Stimulated activated CD8-positive, alpha-beta memory T cell treated with anti-CD3 and anti-CD28 coated beads, Interleukin-7, amount 100 ng/mL, for 1 hour (primary cell): ENCODE measurements at places on chromosomes 16 and 17.
A peak's percentile ranks its signal among the peaks of the same experiment; 100 is the strongest.

DNA sequence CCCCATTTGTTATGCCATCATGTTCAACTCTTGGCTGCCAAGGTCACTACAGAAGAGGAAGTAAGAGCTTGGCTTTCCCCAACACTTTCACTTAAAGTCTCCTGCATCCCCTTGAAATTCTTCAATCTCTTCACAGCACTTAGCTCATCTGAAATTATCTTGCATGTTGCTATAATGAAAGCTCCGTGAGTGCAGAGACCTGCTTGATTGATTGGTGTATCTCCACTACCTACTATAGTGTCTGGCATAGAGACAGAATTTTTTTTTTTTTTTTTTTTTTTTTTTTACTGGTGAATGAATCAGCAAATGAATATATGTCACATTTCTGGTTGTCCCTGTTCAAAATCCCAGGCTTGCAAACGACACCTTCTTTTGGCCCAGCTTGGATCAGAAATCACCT, 1.9 kb upstream of the SDR42E1 start:
- DNase-seq = no peak

DNA sequence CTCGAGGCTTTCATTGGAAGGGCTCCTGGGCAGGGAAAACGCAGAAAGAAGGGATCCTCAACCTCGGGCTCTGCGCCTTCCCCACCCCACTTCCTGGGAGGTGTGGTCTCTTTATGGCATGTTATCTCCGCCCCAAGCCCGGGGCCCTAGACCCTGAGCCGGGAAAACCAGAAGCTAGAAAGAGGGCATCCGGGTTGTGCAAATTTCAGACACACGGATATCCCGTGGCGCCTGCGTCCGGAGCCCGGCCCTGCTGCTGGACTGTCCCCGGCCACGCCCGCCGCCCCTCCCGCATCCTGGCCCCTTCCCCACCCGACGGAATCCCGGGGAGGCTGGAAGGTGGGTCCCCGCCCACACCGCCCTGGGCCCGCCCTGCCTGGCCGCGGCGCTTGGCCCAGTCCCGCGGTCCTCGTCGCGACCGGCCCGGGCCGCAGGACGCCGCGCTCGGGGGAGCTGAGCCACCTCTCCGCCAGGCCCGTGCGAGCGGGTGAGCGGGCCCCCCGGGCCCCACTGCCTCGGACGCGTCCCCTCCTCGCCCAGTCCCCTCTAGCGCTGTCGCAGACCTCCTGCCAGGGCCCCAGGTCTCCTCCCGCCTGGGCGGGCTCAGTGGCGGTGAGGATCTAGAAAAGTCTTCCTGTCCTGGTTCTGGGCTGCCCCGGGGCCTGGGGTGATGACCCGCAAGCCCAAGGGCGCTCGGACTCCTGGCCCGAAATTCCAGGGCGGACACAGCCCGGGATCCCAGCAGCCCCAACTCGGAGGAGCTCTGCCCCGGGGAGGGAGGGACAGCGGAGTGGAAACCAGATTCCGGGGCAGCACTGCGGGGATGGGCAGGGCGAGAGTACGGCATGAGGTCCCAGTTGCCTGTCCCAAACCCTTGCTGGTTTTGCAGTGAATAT, at the start of gene SLC16A5:
TSS of gene SLC16A5 (plus strand) at position 397 of the 896 bp plus-strand sequence. CDS start 5,683 bp downstream, outside the sequence.
- DNase-seq = no peak

DNA sequence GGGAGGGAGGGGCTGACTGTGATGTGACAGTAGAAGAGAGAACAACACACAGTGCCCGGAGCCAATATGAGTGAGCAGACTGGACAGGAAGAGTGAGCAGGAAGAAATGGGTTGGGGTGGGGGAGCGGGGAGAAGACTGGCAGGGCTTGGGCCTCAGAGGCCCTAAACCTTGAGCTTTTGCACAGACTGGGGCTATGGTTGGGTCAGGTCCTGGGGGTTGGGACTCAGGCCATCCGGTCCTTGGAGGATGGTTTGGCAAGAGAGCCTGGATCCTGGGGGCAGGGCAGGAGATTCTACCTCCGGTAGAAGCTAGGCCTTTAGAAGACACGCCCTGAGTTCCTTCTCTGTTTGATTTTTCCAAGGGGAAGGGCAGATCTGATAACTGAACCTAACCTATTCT, 1.1 kb downstream of the CAMTA2 start:
- DNase-seq = no peak

DNA sequence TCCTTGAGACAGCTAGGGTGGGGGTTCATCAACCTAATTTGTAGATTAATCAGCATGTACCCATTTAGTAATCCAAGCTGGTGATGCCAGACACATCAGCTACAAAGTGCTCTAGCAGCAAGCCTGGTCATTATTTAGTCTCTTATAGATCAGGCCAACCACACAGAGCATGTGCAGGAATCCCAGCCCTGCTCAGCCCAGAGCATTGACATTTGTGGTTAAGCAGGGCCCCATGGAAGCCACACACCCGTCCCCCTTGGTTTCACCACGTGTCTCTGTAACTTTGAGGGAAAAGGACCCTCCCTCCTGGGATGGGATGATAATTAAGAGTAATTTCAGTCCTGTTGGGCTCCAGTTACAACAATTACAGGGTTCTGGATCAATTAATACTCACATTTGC, 268.8 kb upstream of the RPL38 start:
- DNase-seq = no peak

GRCh38 chr17:27817731-27818130, 17.4 kb upstream of the NOS2 start:
- no peak for DNase-seq

GRCh38 chr17:5000237-5000639, 2.5 kb downstream of the KIF1C start:
- no peak for DNase-seq

- DNase-seq = no peak
Observed at GRCh38 chr17:601926-602303, 112.7 kb downstream of the VPS53 start.

GRCh38 chr16:61792194-61792909, 243.9 kb downstream of the CDH8 start:
- no peak for DNase-seq

- DNase-seq = no peak
Observed at GRCh38 chr17:79678736-79679255, 51.9 kb upstream of the ENPP7 start.

DNA sequence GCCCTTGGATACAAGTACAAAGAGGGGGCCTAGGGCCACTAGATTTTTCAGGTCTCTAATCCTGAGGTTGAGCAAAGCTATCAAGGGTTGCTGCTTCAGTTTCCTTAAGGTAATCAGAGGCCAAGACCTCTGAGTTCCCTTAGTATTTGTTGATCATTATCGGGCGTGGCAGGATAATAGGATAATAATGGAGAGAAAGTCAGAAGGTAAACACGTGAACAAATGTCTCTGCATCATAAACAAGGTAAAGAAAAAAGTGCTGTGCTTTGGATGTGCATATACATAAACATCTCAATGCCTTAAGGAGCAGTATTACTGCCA, 41.5 kb upstream of the YPEL2 start:
- DNase-seq = no peak

GRCh38 chr17:4599505-4600281, 15.4 kb downstream of the SMTNL2 start:
- no peak for DNase-seq

DNA sequence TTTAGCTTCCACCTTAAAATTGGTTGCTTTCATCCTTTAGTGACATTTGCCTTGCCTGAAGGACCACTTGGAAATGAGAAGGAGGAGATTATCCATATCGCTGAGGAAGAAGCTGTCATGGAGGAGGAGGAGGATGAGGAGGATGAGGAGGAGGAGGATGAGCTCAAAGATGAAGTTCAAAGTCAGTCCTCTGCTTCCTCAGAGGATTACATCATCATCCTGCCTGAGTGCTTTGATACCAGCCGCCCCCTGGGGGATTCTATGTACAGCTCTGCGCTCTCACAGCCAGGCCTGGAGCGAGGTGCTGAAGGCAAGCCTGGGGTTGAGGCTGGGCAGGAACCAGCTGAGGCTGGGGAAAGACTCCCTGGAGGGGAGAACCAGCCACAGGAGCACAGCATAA, 11.5 kb upstream of the TMEM106A start:
- no peak for DNase-seq

GRCh38 chr17:77451245-77451893, 310.6 kb downstream of the SEC14L1 start:
- DNase-seq = peak; percentile 36

- peak; percentile 29 for DNase-seq
Observed at GRCh38 chr17:76816590-76817135, 51.5 kb upstream of the MGAT5B start.

- no peak for DNase-seq
Observed at GRCh38 chr16:77868052-77868451, 79.7 kb downstream of the VAT1L start.

DNA sequence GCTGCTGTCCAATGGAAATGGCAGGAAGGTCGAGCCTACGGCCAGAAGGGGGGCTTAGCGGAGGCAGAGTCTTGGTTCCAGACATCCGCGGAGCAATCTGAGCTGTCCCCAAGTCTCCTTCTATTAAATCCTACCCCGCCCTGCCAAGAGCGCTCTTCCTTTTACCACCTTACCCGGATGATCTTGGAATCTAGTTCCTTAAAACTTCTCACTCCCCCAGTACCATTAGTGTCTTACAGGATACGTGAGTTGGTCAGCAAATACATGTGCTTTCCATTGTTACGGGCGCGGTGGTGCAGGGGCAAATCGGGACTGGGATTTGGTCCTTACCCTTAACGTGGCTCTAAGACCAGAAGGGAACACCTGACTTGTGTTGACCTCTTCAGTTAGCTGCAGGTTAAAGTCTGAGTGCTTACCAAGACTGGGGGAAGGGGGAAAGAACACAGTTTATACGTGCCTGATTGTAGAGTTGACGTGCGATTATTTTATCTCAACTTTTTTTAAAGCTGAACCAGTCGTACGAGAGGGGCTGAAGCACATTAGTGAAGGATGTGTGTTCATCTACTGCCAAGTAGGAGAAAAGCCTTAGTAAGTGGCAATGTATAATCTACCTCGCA, 495 bp downstream of the TXNDC17 start:
- no peak for DNase-seq

DNA sequence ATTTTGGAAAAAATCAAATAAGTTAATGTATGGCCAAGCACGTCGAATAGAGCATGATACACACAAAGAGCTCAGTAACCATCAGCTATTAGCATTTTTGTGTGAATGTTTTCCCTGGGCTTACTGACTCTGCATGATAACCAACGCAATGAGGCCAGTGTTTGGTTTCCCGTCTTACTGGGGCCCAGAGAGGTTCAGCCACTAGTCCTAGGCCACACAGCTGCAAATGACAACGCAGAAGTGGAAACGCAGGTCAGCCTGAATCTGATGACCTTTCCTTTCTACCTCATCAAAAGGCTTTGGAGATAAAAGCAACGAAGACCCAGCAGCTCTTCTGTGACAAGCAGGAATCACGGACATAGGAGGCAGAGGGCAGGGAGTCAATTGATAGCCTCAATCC, 7.2 kb upstream of the CACNG4 start:
- DNase-seq = no peak
